Fibroblast of the conjunctiva (primary cell): ENCODE measurements at places on chromosomes 1 and 21.

DNA sequence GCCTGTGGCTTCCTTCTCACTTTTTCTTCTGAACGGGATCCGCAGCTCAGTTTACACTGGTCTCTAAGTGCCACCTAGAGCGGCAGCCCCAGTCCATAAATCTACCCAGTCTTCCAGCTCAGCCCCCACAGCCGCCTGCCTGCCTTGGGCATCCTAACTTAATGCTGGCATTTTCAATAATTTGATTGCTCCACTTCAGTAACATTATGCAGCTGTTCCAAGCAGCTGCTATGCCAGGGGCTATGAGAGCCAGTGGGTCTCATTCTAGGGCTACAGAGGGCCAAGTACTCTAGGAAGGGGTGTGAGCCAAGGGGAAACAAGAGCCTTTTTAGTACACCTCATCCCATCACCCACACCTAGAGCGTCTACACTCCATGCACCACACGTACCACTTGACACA is 48.4 kb upstream of the COA6 start:
- DNase-seq, result no peak

DNA sequence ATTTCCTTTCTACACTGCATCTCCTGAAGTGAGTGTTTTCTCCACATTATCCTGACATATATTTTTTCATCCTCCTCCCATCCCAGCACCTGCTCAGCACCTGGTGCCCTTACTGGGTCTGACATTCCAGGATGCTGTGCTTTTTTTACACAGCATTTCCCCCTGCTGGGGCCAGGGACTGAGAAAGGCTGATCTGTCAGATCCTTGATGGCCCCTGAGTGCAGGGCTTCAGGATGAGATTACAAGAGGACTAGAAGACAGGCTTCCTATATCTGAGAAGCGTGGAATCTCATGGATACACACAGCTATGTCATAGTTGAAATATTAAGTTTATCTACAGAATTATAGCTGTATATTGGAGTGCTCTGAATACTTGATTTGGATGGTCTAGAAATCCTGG is 24.4 kb downstream of the RCAN1 start:
- no peak for DNase-seq

DNA sequence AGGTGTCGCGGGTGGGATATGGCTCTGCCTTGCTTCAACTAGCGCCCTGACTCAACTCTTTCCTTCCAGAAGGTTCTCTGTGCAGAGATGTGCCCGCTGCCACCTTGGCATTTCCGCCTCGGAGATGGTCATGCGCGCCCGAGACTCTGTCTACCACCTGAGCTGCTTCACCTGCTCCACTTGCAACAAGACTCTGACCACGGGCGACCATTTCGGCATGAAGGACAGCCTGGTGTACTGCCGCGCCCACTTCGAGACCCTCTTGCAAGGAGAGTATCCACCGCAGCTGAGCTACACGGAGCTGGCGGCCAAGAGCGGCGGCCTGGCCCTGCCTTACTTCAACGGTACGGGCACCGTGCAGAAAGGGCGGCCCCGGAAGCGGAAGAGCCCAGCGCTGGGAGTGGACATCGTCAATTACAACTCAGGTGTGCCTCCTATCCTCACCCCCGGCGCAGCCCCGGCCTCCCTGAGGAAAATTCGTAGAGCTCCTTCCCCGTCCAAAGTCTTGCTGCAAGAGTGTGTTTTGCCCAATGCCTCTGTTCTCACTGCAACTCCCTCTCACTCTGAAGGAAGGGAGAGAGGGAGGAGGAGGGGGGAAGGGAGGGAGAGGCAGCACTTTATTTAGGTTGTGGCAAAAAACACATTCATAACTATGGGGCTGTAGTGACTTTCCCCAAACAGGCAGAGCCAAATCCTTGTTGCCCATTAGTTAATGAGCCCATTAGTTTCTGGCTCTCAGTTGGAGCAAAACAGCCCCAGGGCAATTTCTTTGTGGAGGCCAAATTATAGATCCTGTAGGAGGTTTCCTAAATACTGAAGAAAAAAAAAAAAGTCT is 4.3 kb downstream of the LHX9 start:
- DNase-seq, result no peak

- DNase-seq, result no peak
Observed at GRCh38 chr1:232709386-232709785, 79.5 kb upstream of the SIPA1L2 start.

- DNase-seq, result no peak
Observed at GRCh38 chr21:40516335-40516734, 330.6 kb downstream of the DSCAM start.

DNA sequence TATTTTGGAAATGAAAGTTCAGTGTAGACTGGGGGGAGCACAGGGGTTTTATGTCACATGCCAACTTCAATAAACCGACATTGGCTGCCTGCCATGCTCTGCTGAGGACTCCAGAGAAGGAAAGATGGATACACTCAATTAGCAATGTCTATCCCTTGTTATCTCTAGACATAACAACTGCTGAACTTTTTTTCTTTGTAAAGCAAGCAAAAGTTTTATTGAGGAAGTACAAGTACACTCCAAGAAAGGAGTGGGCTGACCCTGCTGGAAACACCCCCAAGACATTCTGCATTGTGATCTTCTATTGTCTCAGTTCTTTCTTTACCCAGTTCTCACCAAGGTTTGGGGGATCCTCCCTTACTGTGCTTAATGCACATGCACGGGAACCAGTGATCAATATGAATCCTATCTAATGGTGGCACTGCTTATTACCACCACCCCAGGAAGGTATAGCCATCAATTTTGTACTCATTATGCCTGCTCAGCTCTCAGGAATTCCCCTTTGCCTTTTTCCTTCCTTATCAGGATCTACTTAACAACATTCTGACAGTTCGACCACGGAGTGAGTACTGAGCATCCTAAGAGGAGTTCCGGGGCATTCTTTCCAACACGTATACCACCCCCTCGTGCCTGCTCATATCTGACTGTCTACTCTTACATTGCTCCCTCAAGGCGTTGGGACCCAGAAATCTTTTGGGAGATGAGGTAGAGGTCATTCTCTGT is 28.7 kb downstream of the SYNJ1 start:
- DNase-seq, result no peak
